GM10248 (cell line): ENCODE measurements at places on chromosomes 2 and 18.

GRCh38 chr2:101036562-101036961 is 34.5 kb downstream of the RPL31 start:
- DNase-seq, result peak; percentile 51

DNA sequence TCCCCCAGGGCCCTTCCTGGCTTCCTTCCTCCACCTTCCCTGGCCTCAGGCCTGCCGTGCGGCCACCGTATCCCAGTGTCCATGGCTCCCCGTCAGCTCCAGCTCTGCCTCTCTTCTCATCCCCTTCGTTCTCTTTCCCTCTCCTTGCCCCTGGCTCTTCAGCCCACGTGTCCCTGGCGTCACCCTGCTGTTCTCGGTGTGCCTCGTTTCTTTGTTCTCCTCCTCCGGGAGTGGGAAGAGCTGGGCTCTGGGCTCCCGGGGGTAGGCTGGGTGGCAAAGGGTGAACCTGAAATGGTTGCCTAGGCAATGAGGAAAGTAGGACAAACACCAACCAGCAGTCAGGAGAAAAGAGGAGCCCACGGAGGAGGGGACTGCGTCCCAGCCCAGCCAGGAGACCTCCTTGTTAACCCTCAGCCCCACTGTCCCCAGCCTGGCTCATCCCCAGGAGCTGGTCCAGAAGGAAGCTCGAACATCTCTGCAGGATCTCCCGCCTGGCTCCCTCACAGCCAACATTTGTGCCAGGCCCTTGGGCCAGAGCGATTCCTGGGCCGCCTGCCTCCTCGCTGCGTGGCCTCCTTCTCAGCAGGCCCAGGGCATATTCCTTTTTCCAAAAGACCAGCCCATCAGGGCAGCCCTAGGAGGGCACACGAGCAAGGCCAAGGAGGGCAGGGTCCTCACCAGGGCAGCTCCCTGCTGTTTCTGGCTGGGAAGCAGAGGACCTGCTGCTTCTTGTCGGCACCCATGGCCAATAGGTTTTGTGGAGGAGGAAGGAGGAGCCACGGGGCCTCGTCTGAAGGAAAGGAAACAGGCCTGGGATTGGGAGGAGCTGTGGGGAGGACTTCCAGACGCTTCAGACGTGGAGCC is 30.9 kb upstream of the DNMT3A start:
- DNase-seq, result no peak

DNA sequence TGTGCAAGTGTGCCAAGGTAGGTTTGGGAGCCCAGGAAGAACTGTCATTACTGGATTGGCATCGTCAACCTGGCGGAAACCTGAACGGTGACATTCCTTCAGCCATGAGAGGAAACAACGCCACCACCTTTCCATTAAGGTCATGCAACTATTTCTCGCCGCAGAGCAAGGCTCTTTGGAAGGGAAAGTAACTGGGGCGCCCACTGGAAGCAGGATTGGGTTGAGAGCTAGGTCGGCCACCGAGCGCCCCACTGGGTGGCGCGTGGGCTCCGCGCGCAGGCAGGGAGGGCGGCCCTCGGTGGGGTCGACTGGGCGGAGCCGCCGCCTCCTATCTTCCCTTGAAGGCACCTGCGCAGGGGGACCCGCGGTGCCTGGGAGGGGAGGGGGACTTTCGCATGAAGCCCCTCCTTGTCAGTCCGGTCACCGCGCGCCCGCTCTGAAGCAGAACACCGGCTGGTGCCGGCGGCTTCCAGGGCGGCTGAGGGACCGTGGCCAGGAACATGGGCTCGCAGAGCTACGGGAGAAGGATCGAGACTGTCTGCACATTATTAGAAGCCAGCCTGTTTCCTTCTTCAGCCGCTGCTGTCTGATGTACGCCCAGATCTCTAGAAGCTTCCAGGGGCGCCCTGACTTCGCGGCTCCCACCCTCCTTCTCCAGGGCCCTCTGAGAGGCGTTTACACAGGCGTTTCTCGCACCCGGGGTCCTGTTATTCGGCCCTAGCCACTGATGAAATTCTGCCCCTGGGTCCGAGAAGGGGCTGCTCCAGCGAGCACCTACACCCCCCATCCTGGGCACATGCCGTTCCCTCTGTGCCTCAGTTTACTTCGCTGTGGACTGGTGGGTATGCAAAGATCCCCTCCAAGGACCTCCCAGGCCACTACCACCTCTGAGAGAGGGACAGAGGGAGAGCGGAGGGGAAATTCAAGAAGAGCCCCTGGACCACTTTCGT is 27.3 kb upstream of the MAL start:
- DNase-seq, result no peak

- DNase-seq, result no peak
Measured at GRCh38 chr2:149586063-149586462, 1.5 kb downstream of the MMADHC start.

DNA sequence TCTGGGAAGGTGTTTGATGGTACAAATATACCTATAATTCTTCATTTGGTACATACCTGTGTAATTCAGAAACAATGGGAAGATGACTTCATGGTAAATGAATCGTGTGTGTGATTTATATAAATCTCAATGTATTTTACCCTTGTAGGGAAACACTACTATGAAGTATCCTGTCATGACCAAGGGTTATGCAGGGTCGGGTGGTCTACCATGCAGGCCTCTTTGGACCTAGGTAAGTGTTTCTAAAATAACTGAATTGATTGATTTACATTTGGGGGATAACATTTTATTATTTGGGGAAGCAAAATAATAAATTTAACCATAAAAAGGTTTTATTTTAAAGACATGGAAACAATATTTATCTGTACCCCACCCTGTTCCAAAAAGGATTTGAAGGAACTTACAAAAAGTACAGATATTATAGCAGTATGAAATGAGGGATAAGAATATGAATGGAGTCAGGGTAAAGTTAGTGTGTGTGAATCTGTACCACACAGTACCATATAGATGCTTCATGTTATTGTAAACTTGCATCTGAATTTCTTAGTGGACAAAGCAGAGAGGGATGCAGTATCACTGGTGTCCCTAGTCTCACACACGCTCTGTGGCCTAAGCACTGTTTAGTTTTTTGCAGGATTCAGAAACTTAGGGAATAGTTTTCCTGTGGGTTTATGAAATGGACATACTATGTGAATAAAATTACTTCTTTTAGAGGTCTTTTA is 11.5 kb downstream of the DDX1 start:
- DNase-seq, result no peak

GRCh38 chr2:170006587-170007325 is 171.2 kb upstream of the MYO3B start:
- no peak for DNase-seq

DNA sequence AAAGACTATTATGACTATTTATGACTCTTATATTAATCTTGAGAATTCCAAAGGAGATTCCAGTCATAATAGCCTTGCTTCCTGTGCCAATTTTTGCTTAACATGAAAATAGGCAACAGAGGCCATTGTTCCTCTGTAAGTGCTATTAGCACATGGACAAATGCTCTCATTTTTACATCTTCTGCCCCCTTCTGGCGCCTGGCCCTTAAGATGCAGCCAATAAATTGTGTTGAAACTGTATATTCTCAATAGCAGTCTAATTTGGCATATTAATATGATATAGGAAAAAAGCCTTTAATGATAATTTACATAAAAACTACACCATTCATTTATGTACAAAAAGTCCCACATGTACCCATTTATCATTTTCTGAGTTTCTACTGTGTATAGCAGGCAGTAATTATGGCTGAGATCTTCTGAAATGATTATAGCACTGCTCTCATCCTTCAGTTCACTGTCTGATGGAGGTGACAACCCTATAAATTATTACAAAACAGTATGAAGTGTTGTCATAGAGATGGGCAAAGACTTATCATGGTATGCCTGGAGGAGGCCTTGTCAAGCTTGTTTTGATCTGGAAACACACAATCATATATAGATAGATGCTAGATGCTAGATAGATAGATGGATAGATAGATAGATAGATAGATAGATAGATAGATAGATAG is 613.3 kb downstream of the TSN start:
- no peak for DNase-seq
